ENCODE measurements at places on chromosomes 5 and 9.

DNA sequence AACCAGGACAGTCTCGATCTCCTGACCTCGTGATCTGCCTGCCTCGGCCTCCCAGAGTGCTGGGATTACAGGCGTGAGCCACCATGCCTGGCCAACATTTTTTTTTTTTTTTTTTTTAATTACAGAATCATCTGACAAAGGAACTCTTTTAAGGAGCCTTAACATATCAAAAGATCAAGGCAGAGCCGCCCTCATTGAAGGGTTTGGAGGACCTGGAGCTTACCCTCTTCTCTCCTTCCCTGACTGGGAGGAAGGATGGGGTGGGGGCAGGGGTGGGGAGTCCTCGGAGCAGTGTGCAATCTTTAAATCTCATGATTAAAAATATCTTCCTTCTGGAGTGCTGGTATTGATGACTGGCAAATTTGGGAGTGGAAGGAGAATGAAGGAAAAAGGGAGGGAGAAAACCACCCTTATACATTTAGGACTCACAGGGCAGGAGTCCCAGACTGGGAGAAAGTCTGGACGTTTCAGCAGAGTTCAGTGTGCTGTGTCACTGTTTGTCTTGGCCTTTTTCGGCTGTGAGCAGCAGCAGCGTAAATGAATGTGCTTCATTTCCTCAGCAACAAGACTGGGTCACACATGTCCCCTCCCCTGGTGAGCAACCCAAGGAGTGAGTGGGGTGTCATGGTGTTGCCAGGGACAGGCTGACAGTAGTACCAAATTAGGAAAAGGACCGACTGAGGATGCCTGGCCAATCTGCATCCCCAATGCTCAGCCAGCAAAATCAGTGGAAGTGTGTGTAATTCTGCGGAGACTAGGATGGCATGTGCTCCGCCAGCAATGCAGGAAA lies 115.3 kb upstream of the BNC2 start:
- peak; percentile 92 for DNase-seq

- peak; percentile 7 for DNase-seq
Measured at GRCh38 chr5:110865400-110866094, 126.7 kb downstream of the SLC25A46 start.

- peak; percentile 69 for DNase-seq
Measured at GRCh38 chr5:150538007-150538917, 30.3 kb downstream of the NDST1 start.

DNA sequence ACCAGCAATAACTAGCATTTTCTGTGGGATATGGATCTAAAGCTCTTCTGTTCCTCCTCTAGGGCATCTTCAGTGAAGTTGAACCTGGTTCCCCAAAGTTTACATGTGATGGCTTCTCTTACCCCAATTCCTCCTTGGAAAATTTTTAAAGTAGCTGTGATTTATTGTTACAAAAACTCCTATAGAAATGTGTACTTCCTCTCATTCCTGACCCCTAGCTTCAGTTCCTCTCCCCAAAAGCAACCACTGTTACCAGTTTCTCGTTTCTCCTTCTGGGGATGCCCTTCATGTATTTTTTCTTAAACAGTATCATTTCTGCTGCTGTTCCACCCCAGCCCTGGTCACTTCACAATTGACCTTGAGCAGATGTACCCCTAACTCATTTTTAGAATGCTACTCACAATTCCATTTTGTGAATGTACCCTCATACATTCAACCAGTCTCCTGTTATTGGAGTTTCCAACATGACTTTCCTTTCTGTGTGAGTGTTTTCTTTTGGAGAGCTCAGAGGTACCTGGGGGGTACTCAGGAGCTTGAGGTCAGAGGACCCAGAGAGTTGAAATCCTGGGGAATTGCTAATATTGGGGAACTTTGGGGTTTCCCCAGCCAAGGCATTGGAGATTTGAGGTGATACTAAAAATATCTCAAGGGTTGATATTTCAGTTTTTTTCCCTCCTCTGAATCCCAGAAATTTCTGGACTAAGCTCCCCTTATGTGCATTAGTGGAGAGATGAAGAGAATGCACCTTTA lies 18.6 kb upstream of the GLRX start:
- DNase-seq = no peak

- no peak for DNase-seq
Measured at GRCh38 chr9:73684601-73685000, 532.9 kb downstream of the ANXA1 start.

DNA sequence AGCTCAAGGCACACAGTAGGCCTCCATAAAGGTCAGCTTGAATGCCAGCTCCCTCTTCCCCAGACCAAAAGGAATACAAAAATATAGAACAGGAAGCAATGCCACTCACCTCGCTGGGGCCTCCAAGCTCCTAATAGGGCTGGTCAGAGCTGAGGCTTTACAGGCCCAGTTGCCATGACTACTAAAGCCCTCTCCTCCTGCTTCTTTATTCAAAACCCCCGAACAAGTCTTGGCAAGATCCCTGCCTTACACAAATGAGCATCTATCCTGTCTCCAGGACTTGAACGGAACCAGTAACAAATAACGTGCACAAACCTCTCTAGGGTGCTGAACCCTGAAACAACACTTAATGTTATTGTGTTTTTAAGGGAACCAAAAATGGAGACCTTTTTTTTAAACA lies 136.3 kb downstream of the SIL1 start:
- DNase-seq = no peak

DNA sequence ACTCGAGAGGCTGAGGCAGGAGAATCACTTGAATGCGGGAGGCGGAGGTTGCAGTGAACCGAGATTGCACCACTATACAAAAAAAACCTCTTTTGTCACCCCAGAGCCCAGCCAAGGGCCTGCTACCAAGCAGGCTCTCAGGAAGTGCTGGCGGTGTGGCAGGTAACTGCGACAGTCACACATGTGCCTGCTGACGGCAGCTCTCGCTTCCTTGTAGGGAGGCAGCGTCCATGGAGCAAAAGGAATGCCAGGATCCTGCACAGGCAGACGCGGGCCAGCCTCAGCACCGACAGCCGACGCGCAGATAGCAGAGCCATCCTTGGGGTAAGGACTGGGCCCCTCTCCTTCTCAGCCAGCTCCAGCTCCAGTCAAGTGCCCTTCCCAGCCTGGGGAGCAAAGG lies 3.9 kb downstream of the LRRC8A start:
- DNase-seq = no peak

- peak; percentile 77 for DNase-seq
Measured at GRCh38 chr9:109894921-109895758, 115.1 kb downstream of the PALM2AKAP2 start.

GRCh38 chr9:18442629-18443491 lies 31.1 kb upstream of the ADAMTSL1 start:
- DNase-seq = peak; percentile 81

DNA sequence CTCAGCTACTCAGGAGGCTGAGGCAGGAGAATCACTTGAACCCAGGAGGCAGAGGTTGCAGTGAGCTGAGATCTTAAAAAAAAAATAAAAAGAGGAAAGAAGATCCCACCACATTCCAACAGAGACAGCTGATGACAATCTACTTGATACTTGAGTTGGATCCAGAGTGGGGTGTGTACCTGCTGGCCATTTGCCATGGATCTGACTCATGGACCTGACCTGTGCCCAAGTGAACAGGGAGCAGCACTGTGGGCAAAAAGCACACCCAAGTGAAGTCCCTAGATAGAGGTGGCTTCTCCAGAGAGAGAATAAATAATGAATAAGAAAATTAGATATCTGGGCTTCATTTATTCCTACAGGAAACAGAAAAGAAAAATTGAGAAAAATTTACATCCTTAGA lies 81.2 kb upstream of the MIER3 start:
- no peak for DNase-seq

DNA sequence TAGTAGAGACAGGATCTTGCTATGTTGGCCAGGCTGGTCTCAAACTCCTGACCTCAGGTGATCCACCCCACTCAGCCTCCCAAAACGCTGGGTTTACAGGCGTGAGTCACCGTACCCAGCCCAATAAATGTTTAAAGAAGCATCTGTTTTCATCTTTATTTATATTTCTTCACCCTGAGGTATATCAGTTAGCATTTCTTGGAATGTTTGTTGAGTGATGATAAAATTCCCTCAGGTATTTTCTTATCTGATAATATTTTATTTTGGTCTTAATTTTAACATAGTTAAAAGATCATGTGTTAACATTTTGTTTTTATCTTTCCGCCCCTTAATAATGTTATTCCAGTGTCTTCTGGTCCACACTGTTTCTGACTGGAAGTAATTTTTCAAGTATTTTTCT lies 839.6 kb upstream of the CDH10 start:
- DNase-seq = no peak

Measured in fibroblast of skin of scalp (primary cell).